Urinary bladder (tissue), 4 donors: ENCODE measurements at places on chromosomes 5 and 9.
A peak's percentile ranks its signal among the peaks of the same experiment; 100 is the strongest.

DNA sequence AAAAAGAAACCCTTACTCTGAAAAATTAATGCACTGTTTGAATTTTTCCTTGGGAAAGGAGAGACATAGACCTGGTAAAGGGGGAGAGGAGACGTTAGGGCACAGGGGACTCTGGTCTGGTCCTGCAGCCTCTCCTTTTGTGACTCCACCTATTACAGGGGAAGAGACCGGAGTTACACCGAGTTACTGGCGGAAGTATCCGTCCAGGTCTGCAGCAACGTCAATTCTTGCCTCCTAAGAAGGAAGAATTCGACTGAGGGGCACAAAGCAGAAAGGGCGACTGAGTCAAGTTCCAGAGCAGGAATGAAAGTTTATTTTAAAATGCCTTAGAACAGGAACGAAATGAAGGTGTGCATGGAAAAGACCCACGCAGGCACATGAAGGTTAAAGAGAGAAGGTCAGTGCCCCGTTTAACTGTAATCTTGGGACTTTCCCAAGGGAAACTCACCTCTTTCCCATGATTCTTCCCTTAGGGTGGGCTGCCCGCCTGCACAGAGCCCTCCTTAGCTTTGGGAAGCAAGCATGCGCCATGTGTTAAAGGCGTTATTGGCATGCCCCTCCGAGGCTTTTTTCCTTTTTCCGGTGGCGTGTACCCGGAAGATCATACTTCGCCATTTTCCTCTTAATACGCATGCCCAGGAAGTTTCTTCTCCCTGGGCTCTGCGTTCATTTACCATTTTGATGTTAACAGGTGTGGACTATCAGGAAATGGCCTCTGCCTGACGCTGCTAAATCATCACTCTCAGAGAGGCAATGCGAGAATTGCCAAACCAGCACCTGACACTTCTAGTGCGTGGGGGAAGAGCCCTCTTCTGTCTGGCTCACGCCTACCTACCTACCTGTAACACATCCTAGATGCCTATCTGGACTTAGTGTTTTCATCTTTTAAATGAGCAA lies 409.6 kb upstream of the PAPPA start:
- DNase-seq = no peak

DNA sequence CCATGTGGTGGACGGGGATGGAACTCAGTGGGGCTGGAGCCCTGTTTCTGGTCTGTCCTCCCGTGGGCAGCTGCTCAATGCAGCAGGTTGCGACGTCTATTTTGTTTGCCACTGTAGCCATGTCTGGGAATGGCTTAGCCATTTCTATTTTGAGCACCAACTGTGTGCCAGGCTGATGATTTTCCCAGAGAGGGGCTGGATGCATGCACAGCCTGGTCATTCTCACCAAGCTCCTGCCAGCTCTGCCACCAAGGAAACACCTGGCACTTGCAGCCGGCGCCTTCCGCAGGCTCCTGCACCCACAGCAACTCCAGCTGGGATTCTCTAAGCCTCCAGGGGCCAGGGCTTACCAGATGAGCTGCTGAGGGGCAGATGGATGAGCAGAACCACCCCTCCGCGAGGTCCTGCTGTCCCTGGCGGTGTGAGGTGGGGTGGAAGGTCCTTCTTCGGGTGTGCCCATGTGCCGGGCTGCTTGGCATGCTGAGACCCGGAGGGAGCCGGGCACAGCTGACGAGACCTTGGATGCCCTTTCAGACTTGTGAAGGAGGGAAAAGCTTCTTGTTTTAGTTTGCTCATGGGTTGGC lies 151.2 kb downstream of the RXRA start:
- DNase-seq = no peak

GRCh38 chr5:22372826-22373660 lies 480.1 kb downstream of the CDH12 start:
- no peak for DNase-seq

DNA sequence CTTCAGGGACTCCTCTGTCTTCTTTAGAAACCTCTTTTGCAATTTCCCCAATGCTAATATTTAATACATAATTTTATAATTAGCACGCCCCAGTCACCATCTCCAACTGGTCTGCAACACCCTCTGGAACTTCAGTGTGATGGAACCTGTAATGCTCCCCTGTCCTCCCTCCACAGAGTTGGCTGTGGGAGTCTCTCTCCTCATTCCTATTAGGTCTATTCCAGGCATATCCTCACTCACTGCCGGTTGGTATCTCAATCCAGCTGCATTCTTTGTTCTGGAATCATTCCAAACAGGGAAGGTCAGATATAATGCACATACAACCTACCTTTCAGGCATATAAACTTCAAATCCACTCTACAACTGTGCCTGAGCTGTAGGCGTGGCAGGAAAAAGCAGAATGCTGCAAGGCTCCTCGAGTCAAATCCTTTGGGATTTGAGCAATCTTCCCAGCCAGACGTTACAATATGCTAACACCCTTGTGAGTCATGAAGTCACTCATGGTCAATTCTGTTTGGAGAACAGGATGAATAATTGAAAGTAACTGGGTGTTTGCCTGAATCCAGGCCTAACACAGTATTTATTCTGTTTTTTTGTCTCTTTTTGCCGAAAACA lies 293.8 kb downstream of the CWC27 start:
- DNase-seq = no peak

DNA sequence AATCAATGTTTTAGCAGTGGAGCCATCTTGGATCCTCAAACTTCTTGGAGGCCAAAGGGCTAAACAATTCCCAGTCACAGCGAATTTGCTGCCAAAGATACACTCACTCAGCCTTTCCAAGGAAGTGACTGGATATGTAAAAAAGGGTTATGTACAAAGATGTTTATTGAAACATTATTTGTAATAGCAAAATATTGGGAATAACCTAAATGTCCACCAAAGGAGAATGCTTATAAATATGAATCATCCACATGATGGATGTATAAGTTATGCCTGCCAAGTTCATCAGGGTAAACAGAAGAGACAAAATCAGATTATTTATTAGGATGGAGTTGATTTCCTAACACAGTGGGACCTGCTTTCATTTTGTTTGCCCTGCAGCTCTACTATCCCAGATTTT lies 145.2 kb upstream of the ABCA1 start:
- no peak for DNase-seq

- DNase-seq = no peak
These were observed 51.2 kb upstream of the ZSWIM6 start for GRCh38 chr5:61280761-61281427.

DNA sequence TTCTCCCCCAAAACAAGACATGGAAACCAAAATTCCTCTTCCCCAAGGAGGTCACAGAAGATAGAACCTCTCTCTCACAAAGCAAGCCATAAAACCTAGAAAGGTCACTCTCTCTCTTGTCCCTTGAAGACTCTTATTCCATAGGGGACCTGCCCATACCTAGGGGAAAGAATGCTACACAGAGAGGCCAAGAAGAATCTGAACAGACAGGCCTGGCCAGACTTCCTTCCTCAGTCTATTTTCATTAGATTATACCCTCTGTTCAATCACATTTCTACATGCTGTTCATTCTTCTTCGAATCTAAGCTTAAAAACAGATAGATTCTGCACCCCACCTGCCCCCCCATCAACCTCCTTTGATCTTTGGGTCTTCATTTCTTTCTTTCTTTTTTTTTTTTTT lies 206.8 kb downstream of the TLE4 start:
- no peak for DNase-seq

DNA sequence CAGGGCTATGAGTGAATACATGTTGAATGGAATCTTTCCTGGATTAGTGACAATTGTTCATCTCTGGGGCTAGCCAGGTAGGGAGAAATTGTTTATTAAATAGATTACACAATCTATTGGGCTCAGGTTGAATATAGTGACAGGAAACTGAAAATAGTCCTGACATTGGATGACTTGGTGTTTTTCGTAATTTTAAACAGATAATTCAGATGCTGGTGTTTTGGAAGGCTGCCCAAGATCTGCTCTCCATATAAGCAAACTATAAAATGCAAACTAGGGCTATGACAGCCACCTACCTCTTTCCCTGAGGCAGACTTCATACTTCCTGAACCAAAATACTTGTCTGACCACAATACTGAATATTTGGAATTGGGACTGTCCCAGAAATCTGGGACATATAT lies 99.1 kb downstream of the ENC1 start:
- DNase-seq = no peak

GRCh38 chr5:87020099-87020934 lies 247.4 kb upstream of the RASA1 start:
- no peak for DNase-seq

DNA sequence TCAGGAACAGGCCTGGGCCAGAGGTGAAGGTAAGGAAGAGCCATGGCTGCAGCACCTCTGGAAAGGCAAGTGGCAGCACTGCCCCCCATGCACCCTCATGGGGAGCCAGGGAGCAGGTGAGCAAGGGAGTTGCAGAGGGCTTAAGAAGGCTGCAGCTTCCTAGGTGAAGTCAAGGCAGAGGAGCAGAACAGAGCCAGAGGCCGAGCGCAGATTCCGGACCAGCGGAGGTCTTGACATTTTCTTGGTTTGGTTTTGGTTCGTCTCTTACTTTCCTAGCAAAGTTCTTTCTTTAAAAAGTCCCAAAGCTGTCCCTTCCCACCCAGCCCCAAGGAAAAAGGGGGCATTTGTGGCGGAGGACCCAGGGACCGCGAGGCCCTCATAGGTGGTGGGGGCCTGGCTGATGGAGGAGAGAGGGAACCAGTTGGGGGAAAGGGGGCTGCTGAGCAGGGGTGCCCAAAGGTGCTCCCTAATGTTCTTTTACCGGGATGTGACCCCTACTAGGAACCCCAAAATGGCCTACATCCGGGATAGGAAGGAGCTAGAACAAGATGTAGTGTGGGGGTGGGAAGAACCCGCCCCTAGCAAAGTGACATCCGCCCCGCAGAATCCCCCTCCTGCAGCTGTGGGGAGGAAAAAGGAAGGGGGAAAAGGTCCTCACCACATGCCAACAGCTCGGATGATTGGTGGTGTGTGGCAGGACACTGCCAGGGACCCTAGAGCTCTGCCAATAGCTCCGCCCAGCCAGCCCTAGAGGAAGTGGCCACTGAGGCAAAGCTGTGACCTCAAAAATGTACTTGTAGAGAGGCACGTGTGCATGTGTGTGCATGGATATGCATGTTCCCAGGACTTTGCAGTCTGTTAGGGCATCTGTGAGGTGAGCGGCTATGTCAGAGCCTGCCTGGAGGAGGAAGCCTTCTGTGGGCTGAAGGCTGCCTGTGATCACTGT lies 914 bp upstream of the CD72 start:
- DNase-seq = no peak

GRCh38 chr5:11234501-11234911 lies 473.5 kb upstream of the DAP start:
- no peak for DNase-seq

DNA sequence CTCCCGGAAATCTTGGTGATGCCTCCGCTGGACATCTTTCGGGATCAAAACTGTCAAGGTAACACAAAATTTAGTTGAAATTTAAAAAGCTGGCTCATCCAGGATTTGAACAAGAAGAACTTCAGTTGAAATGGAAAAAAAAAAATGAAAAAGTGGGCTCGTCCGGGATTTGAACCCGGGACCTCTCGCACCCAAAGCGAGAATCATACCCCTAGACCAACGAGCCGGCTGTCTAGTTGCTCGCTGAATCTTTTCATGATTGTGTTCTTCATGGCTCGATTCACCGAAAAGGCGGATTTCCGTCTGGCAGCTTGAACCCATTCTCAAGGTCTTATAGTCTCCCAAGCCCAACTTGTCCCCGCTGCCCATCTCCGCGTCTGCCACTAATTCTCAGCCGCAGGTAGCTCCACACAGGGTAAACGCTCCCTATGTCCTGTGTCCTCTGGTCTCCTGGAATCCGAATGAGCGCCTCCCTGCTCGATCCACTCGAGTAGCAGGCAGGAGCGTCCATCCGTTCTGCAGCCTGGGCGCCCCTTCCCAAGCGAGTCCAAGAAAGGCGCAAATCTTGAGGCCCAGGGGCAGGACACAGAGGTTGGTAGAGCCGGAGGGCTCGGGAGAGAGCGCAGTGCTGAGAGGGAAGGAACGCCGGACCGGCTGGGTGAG lies 16.2 kb downstream of the TRIM7 start:
- peak; percentile 82 for DNase-seq
